ENCODE measurements at places on chromosomes 16 and 17.

DNA sequence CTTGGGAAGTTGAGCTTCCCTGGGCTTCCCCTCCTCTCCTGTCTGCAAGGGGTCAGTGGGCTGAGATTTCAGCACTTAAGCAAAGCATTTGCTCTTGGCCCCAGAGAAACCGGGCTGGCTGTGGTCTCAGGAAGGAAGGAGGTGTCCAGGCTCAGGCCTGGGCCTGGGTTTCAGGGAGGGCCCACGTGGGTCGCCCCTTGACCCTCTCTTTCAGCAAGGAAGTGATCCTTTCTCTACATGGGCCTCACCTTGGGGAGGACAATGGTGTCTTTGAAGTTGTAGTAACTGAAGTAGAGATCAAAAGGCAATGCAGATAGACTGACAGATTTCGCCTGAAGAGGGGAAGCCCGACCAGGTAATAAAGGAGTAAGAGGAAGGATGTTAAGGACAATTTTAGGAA is 2.7 kb downstream of the NOD2 start:
- no peak for DNase-seq

DNA sequence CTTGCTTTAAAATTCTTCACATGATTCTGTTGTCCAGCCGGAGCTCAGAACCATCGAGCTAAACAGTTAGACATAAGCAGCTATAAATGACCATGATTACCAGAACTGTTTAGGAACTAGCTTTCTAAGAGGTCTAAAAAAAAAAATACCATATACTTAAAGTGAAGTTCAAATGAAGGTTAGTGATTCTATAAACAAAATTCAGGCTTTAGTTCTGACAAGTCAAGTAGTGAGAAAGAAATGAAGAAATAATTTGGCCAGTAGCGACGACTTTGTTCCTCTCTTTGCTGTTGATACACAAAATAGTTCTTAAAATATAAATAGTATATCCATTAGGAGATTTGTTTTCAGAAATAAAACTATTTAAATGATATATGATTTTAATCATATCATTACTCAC is 27.7 kb downstream of the ABCA8 start:
- DNase-seq: no peak

DNA sequence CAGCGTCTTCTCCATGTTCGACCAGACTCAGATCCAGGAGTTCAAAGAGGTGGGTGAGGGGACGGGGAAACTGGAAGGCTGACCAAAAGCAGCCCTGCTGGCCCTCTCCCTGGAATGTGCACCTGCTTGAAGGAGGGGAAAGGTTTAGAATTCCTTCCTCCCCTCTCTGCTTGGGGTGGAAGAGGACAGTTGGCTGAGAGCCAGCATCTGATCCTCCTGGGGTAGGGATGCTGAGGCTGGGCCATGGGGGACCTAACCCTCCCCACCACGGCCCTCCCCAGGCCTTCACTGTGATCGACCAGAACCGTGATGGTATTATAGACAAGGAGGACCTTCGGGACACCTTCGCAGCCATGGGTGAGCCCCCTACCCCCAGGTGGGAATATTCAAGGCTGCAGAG is 1.3 kb downstream of the MYL11 start:
- DNase-seq: no peak

- no peak for DNase-seq
Observed at GRCh38 chr16:9014389-9014788, 50.7 kb upstream of the USP7 start.

GRCh38 chr17:54974759-54975158 is 6.2 kb downstream of the STXBP4 start:
- DNase-seq: no peak

- no peak for DNase-seq
Observed at GRCh38 chr16:27689711-27690110, 139.8 kb downstream of the KATNIP start.

- DNase-seq: no peak
Observed at GRCh38 chr16:80718480-80719220, 85.7 kb downstream of the CDYL2 start.

- no peak for DNase-seq
Observed at GRCh38 chr17:39018267-39019134, 51.3 kb upstream of the FBXO47 start.

- no peak for DNase-seq
Observed at GRCh38 chr17:83103200-83103942, 24.0 kb downstream of the METRNL start.

- peak; percentile 62 for DNase-seq
Observed at GRCh38 chr17:50681263-50682200, 26.2 kb downstream of the ANKRD40 start.

GRCh38 chr17:5922476-5922875 is 147.7 kb upstream of the WSCD1 start:
- no peak for DNase-seq

- DNase-seq: no peak
Observed at GRCh38 chr17:17227608-17228520, 9.1 kb downstream of the FLCN start.

DNA sequence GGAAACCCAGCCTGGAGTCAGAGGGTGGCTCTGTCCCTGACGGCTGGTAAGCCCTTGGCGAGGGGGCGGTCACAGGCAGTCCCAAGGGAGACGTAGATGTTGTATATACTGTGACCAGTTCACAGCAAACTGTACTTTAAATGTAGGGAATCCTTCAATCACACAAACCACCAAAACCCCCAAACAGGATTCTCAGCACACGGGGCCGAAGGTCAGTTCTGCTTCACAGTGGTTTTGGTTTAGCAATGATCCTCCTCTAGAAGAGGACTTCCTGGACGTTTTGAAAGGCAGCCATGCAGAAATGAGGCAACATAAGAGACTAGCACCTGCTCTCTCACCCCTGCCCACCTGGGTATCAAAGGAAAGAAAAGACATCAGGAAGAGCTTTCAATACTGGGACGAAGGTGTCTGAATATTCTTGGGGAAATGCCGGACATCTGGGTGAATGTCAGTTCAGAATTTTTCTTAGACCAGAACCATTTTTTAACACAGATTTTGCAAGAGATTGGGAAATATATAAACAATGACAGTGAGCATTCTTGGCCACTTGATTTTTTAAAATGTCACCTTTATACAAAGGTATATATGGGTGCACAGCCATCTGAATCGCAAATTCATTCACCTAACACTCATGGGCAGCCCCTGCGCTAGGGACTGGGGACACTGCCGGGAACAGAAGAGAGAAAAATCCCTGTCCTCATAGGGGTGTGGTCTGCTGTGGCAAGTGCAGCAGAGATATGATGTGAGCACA is 74.2 kb downstream of the CRISPLD2 start:
- no peak for DNase-seq

DNA sequence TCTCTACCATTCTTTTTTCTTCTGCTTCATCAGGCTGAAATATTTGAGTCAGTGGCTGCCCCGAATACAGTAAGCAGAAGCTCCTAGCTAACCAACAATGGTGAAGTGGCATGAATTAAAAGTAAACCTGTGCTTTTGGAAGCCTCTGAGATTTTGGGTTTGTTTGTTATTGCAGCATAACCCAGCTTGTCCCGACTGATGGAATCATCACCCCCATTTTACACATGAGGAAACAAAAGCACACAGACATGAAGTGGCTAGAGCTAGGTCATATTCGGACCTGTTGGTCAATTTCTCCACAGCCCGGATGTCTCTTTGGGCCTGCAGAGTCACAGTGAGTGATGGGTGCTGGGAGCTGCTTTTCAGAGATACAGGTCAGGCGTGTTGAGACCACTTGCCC is 39.4 kb downstream of the IRX5 start:
- DNase-seq: no peak

DNA sequence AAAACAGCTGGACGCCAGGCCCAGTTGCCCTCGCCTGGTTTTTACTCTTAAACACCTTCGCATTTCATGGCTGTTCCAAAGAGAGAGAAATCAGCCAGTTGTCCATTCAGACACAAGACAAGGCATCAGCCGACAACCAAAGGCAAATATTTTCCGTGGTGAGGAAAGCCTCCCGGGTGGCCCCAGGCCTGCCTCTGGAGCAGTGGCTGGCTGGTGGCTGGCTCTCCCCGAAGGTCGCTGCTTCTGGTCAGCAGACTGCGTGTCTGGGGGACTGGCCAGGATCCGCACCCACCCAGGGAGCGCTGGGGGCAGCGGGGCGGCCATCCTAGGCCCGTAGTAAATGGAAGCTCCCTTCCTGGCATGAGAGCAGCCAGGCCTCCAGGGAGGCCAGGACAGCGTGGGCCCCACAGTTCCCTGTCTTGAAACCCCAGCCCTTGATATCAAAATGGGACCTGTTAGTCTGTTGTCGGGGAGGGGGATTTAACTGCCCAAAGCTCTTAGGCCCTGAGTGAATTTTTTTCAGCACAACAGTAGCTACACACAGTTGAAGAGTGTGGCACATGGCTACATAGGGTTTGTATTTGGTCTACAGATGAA is 57.7 kb downstream of the SREBF1 start:
- no peak for DNase-seq

DNA sequence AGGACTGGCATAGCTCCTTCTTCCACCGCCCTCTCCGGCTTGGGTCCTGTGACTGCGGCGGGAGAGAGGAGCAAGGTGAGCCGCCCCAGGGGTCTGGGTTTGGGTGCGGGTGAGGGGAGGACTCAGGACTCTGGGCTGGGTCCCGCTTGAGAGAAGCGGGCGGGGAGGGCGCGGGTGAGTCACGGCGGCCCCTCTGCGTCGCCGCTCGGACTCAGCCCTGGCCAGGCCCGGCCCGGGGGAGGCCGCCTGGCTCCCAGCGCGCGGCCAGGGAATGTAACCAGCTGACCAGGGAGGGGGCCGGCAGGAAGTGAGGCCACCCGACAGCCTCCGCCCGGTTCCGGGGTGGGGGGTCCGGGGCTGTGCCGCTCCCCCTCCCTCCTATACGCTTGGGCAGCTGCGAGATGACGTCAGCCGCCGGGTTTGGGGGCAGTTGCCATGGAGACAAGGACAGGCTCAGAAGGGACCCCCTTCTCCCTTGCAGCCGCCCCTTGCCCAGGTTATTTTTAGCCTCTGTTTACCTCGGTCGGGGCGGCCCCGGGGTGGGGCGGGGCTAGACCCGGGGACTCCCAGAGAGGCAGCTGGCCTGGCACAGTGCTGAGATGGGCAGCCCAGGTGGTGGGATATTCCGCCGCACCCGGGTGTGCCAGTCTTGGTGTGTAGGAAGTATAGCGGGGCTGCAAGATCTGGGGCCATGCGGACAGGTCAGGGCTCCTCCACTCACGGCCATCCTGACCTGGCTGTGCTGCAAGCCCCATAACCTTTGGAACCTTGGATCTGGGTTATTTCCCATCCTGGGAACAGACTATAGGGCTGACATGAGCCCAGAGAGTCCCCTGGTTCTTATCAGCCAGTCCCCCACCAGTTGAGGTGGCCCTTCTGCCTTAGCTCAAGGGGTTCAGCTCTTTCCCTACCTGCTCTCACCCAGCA is 1.6 kb downstream of the RIPOR1 start:
- DNase-seq: peak; percentile 45

GRCh38 chr17:44926821-44927525 is 11.7 kb upstream of the GFAP start:
- no peak for DNase-seq

GRCh38 chr16:4212211-4212933 is 29.5 kb downstream of the SRL start:
- no peak for DNase-seq

- DNase-seq: no peak
Observed at GRCh38 chr16:62249069-62249468, 212.8 kb upstream of the CDH8 start.

GRCh38 chr16:22648941-22649340 is 138.2 kb downstream of the NPIPB5 start:
- DNase-seq: no peak

DNA sequence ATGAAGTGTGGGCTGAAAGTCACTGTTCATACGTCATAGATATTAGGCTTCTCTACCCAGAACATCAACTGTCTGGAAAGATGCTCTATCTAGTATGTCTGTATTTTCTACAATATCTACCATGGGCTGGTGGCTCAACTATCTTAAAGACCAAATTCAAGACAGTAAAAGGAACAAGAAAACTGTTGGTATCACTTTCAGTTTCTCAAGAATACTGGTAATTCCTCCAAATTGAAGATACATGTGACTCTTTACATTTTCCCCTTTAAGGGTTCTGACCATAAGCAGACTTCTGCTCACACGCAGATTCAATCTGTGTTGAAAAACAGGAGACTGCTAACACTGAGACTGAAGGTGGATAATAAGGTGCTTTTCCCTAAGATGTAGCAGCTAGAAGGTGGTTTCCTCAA is 24.2 kb downstream of the XPO6 start:
- DNase-seq: no peak

- DNase-seq: no peak
Observed at GRCh38 chr16:10343124-10343760, 42.6 kb upstream of the ATF7IP2 start.

- no peak for DNase-seq
Observed at GRCh38 chr17:17889922-17890321, 53.1 kb upstream of the SREBF1 start.

GRCh38 chr16:3190949-3191353 is 2.9 kb downstream of the OR1F1 start:
- no peak for DNase-seq

DNA sequence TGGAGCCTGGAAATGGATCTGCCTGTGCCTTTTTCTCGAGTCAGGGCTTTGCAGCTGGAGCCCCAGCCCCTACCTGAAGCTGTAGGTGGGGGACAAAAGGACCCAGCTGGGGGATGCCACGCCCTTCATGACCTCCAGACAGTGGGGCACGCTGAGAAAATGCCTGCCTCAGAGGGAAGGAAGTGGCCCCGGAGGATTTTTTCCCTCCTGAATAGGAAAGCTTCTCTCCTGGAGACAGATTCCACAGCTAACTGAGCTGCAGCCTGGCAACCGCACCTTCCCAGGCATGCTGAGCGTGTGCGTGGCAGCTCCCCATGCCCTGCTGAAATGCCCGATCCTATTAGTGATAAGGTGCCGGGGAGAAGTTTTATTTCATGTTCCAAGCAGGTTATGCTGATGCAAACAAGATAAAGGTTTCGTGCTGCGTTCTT is 58.0 kb downstream of the AIPL1 start:
- DNase-seq: no peak

- DNase-seq: no peak
Observed at GRCh38 chr17:35087731-35088355, 24.3 kb upstream of the RFFL start.

DNA sequence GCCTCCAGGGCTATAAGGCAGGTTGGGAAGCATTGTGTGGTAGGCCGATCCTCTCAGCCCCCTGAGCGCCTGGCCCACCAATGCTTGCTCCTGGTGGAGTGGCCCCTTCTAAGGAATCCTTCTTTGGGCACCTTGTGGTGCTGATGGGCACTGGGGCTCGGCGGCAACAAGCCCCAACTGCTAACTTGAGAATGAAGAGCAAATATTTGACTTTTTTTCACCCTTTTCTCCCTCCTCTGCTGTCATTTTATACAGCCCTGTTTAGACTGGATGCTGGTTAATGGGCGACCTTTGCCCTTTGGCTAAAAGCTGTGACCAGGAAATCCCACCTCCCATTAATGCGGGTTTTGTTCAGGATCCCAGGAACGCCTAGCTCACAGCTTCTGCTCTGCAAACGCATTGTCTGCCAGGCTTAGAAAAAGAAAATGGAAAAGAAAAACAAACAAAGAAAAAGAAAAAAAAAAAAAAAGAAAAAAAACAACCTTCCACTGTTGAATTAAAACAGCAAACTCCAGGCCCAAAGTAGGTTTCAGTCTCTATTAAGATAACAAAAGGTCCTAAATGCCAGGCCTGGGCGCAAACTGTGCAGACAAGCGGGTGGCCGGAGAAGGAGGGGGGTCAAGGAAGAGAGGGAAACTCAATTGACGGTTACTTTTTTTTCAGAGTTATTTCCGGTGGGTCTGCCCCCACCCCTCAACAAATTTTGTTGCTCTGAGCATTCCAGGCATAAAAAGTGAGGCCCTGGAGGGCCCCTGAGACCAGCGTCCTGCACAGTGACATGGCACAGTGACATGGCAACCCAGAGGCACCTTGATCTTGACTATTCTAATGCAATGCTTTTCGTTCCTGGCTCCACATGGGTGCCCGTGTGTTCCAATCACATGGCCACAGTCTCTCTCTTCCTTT is 301.4 kb downstream of the MAF start:
- DNase-seq: no peak

GRCh38 chr17:65370669-65371131 is 190.7 kb downstream of the AXIN2 start:
- no peak for DNase-seq

Data from NCI-H1092 treated with DMSO at 0.1 percent for 48 hours (cell line).